Stimulated activated naive CD4-positive, alpha-beta T cell (primary cell): ENCODE measurements at places on chromosomes 12 and 14.

GRCh38 chr14:50362764-50363713 is 33.6 kb downstream of the CDKL1 start:
- peak; percentile 35 for DNase-seq

- DNase-seq = no peak
Measured at GRCh38 chr14:30131581-30132097, 204.0 kb upstream of the PRKD1 start.

DNA sequence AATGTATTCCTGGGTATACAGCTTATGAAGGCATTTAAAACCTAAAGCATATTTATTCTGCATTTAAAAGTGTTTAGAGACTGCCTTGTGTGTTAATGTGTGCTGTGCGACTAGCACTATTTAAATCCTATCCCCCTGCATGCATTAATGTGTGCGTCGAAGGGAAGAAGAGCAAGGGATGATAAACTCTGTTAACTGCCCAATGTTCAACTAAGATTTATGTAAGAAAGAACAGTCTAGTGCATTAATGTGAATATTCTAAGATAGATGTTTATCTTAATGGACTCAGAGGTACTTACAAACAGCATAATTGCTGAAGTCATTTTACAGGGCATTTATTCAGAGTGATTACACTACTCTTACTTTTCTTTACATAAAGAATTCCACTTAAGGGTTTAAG is 424.8 kb downstream of the DIO2 start:
- DNase-seq = no peak

- no peak for DNase-seq
Measured at GRCh38 chr14:105328678-105329390, 14.3 kb downstream of the PACS2 start.

- DNase-seq = no peak
Measured at GRCh38 chr12:91241756-91242155, 59.1 kb upstream of the DCN start.

DNA sequence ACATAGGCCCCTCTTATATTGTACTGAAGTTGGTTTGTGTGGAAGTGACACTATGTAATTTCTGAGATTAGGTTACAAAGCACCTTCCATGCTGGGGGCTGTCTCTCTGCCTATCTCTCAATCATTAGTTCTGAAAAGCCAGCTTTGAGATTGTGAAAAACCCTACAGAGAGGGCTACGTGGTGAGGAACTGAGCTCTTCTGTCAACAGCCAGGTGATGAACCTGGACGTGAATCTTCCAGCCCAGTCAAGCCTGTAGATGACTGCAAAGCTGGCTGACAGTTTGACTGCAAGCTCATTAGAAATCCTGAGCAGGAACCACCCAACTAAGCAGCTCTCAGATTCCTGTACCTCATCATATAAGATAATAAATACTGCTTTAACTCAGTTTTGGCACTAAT is 36.3 kb upstream of the BBS10 start:
- DNase-seq = no peak

- no peak for DNase-seq
Measured at GRCh38 chr14:21096978-21097635, 1.3 kb downstream of the ZNF219 start.

- no peak for DNase-seq
Measured at GRCh38 chr12:51714666-51715065, 123.6 kb downstream of the SCN8A start.

DNA sequence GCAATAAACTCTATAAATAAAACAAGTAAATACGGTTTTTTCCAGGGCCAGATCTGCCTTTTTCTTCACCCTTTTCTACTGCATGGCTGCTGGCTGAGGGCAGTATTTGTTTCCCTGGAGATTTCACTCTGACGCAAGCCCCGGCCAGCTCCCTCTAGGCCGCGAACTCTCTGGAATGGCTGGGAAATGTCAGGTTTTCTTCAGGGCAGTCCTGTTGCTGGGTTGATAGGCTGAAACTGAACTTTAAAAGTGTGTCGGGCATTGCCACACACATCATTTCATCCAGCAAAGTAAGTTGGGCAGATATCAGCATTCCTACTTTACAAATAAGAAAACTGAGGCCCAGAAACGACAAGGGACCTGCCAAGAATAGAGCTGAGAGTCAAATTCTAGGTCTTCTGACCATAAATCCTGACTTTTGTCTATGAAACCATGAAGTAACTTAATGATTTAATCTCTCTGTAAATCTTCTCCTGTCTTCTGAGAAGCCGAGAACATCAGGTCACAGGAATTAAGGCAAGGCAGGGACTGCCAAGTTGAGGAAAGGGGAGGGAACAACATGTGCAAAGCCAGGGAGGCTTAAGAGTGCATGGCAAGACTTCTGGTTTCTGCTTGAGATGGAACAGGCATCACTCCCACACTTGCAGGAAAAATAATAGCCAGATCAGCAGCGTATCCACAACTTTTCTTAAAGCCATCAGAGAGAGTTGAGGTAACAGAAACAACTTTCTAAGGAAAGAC is 205.0 kb upstream of the CCDC196 start:
- no peak for DNase-seq

DNA sequence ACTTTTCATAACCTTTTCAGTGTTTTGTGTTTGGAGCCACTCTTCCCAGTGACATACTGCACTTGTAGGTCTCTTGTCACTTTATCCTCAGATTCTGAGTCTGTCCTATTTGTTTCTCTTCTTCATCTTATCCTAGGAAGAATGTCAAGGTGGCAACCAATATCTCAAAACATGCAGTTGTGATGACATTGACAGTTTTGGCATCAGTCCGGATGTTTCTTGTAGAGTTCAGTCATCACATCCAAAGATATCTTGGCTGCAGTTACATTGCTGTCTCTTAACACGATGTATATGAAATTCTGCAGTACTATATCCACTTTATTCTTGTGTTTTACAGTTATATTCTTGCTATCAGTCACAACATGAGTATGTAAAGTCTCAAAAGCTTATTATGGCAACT is 6.4 kb downstream of the ADIPOR2 start:
- DNase-seq = no peak

GRCh38 chr12:26535826-26536225 is 297.2 kb downstream of the ITPR2 start:
- DNase-seq = no peak

- DNase-seq = no peak
Measured at GRCh38 chr12:10645910-10646309, 27.9 kb downstream of the STYK1 start.

DNA sequence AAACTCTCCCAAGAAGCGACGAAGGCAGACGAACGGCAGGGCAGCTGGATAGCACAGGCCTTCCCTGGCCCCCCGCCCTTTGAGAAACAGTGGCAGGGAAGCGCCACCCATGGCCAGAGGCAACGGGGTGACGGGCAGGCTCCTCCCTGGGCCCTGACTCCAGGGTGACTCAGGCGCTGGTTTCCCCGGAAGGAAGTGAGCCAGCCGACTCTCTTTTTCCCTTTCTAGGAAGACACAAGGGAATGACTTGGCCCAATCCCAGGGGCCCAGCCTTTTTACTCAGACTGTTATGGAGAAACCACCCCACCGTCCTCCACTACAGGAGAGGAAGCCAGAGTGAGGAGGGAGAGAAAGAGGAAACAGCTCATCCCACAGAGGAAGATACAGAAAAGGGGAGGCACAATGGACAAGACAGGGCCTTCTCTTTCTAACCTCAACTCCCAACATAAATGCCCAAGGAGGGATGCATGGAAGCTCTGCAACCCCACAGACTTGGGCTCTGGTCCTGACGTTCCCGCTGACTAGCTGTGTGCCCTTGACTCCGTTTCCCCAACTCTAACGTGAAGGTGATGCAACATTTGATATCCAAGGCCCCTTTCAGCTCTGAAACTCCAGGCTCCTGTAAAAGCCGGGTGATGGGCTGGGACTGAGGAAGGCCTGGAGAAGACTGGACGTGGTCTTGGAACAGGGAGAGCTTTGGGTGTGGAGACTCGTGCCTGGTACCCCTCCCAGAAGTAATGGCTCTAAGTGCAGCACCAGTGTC is 27.9 kb downstream of the ACTN1 start:
- no peak for DNase-seq

GRCh38 chr14:103867523-103867953 is 20.2 kb upstream of the PPP1R13B start:
- no peak for DNase-seq

DNA sequence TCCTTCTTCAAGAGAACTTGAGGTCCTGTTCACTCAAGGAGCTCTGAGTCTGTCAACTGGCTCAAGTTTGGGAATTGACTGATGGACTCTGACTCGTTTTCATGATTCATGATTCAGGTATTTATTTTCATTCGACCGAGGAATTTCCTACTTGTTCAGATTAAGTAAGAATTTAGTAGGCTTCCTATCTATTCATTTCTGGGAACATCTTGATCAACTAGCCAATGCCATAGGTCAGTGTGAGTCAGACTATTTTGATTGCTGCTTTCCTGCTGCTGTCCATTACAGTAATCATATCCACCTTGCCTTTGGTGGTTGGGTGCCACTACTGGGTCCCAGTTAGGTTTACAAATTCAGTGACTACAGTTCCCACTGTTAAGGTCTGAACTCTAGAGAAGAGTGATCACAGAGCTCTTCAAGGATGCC is 6.1 kb downstream of the FAM186A start:
- DNase-seq = no peak

GRCh38 chr12:96456265-96456974 is 33.0 kb upstream of the CFAP54 start:
- no peak for DNase-seq

- peak; percentile 58 for DNase-seq
Measured at GRCh38 chr14:96117101-96117897, 78.1 kb downstream of the C14orf132 start.

GRCh38 chr12:3035171-3035570 is 42.0 kb upstream of the TSPAN9 start:
- no peak for DNase-seq

DNA sequence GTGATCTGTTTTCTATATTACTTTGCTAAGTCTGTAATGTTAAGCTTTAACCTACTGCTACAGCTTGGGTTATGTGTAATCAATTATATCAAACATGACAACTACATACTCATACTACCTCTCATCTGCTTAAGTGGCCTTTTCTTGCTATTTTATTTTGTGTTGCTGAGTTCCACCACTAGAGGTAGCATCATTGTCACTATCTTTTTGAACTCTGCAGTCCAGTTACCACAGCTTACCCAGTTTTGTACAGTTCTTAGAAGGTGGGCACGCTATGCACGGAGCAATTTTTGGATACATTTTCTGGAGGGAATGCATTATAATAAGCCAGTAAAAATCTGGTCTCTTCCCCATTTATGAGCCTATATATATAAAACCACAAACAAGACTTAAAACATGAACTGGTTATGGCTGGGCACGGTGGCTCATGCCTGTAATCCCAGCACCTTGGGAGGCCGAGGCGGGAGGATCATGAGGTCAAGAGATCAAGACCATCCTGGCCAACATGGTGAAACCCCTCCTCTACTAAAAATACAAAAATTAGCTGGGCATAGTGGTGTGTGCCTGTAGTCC is 48.5 kb downstream of the SAV1 start:
- DNase-seq = no peak

DNA sequence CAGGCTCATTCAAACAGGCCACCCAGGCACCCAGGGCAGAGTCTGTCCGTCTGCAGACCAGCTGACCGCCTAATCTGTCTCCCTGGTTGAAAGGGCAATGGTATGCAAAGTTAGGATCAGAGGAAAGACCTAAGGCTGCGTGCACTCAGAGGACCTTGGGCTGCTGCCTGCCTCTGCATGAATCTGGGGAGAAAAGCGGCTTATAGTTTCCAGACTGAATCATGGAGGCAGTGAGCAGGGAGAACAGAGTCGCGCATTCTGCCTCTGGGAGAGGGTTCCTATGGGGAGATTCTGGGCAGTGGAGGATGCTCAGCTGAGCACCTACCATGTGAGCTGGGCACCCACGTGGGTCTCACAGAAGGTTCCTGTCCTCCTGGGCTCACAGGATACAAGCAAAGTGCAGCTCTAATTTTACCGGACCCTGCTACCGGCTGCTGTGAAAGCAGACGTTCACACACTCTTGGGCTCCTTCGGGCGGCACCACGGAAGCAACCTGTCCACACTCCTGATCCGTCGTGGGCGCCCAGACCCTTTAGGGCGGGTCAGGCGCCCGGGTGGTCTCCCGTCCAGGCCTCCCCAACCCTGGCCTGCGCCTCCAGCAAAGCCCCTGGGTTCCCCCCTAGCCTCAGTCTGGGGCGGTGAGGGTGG is 772 bp downstream of the SCARB1 start:
- DNase-seq = peak; percentile 38

DNA sequence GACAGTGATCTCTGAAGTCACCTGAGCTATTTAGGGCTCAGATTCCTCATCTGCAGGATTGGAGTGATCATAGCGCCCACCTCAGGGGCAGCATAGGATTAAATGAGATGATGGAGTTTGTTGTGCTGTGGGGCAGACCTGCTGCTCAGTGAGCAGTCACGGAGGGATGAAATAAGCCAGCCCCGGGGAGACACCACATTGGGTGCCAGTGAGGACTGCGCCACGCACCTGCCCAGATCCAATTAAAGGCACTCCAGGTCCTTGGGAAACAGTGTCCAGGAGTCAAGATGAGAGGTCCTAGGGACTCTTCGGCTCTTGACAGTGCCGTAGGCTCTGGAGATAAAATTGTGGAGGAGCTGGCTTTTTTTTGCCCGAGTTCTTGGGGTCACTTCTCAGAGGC is 166.2 kb downstream of the ADGRD1 start:
- DNase-seq = no peak

DNA sequence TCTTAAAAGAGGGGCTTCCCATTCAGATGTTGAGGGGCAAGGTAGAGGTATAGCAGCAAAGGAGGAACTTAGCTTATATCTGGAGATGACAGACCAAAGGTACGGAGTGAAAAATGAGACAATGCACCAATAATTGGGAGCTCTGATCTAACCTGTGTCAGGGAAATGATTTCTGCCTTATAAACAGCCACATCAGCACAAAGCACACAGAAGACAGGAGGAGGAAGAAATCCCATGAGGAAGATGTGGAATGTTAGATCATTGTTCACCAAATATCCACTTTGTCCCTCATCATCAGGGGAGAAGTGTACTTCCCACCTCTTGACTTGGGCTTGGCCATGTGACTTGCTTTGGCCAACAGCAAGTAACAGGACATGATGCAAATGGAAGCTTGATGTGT is 93.7 kb upstream of the WSCD2 start:
- no peak for DNase-seq

GRCh38 chr14:93220509-93220908 is 13.5 kb downstream of the UBR7 start:
- no peak for DNase-seq
